ENCODE measurements at places on chromosomes 1 and 21.

DNA sequence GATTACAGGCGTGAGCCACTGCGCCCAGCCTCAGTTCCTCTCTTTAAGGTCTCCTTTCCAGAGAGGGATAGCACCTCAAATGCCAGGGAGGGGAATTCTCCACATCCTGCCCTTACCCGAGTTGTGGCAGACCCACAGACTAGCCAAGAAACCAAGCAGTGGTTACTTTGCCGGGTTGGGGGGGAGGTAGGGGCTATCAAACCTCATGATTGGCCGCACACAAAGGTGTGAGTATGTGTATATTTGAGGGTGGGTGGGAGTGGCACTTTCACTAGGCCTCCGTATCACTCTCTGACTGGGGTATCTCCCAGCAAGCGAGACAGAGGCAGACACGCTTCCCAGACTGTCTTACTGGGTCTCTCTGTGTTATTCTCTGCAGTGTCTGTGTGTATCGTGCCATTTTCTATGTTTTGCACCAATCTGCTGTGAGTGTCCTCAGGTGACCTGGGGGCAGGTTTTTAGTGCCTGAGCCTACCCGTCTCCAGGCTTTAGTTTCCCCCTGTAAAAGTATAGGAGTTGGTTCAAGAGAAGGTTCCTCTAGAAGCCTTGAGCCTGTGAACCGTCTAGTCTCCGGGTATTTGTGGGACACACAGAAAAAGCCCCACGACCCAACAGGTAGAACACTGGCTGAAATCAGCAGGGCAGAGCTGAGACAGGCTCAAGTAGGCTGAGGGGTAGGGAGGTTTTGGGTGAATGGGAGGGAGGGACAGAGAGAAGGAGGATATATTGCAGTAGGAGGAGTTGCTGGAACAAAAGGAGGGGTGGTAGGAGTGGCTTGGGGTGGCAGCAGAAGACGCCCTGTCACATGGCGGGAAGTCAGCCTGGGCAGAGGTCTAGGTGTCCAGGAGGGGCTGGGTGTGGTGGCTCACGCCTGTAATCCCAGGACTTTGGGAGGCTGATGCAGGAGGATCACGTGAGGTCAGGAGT is 10.3 kb downstream of the LMNA start:
- no peak for DNase-seq

DNA sequence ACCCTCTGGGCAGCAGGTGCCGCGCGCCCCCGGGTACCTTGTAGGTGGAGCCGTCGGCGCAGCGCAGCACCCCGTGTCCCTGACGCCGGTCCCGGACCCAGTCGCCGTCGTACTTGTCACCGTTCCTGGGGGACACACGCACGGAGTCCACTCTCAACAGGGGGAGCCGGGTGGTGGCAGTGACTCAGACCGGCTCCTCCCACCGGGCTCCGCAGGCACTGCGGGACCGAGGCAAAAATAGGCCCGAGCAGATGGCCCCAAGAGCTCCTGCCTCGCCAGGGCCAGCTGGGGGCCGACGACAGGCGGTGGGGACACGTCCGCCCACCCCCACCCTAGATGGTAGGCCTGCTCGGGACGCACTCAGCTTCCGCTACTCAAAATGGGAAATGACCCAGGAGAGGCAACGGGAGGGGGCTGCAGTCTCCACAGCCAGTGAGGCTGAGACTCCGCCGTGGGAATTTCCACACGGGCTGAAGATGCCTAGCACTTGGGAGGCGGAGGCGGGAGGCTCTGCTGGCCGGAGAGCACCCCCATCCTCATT is 6.3 kb downstream of the MORN1 start:
- DNase-seq = no peak

- no peak for DNase-seq
Measured at GRCh38 chr1:167905671-167906070, 8.3 kb downstream of the ADCY10 start.

- peak; percentile 91 for DNase-seq
Measured at GRCh38 chr21:38173276-38174035, 83.3 kb upstream of the KCNJ15 start.

GRCh38 chr1:63320022-63320721 is 2.2 kb upstream of the FOXD3 start:
- DNase-seq = no peak

GRCh38 chr21:36322083-36322424 is 2.1 kb downstream of the MORC3 start:
- no peak for DNase-seq

DNA sequence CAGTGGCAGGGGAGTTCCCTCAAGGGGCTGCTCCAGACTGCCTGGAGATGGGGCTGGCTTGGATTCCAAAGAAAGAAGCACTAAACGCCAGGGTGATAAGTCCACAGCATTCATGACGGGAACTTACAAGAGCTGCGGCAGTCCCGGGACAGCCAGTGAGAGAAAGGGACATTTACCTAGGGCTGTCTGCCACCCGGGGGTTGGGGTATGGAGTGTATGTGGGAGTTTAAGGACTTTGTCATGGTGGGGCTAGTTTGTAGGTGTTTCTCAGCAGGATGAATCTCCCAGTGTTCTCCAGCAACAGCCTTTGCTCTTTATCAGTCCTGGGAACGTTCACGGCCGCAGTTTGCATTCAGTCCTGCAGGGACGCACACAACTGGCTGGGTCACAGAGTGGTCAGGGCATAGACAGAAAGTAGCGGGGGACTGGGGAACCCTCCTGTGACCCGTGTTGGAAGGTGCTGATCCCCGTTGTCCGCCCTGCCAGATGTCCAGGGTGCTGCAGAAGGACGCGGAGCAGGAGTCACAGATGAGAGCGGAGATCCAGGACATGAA is 41.4 kb upstream of the HMGN1 start:
- no peak for DNase-seq

DNA sequence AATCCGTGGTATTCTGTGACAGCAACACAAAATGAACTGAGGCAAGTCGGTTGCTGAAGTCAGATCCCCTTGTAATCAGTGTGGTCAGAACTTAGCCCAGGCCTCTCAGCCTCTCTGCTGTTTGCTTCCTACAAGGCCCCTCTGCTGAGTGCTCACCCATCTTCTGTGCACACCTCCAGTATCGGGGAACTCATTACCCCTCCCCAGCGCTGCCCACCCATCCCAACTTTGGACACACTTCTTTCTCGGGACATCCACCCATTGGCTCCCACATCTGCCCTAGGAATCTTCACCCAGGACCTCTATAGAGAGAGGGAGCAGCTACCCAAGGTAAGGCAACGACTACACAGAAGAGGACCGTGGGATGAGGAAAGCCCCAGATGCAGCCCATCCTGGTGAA is 217.5 kb downstream of the MATN1 start:
- no peak for DNase-seq

- no peak for DNase-seq
Measured at GRCh38 chr1:50703240-50703639, 256.8 kb downstream of the FAF1 start.
